ENCODE measurements at places on chromosomes 12 and 14. TPM values are rescaled to one million over a fixed set of nuclear protein-coding genes. Genes with fewer than 3 reads are reported as not detected.

GRCh38 chr12:54220092-54220557 is 31.3 kb upstream of the SMUG1 start:
- no peak overlapping the region for H3K27ac ChIP-seq
- H3K36me3 ChIP-seq: no peaks in the 10 kb centered on the region
- peaks cover 39% of the 10 kb centered on the region for H3K4me1 ChIP-seq
- H3K27me3 ChIP-seq: peaks cover 38% of the 10 kb centered on the region

- peaks cover 22% of the 10 kb centered on the region for H3K36me3 ChIP-seq
- ATAC-seq: no peak
- peak overlapping the region; percentile 59 for H3K4me3 ChIP-seq
- no peaks in the 10 kb centered on the region for H3K4me1 ChIP-seq
- H3K27me3 ChIP-seq: no peaks in the 10 kb centered on the region
Observed at GRCh38 chr12:98645572-98646067, 530 bp downstream of the APAF1 start.

DNA sequence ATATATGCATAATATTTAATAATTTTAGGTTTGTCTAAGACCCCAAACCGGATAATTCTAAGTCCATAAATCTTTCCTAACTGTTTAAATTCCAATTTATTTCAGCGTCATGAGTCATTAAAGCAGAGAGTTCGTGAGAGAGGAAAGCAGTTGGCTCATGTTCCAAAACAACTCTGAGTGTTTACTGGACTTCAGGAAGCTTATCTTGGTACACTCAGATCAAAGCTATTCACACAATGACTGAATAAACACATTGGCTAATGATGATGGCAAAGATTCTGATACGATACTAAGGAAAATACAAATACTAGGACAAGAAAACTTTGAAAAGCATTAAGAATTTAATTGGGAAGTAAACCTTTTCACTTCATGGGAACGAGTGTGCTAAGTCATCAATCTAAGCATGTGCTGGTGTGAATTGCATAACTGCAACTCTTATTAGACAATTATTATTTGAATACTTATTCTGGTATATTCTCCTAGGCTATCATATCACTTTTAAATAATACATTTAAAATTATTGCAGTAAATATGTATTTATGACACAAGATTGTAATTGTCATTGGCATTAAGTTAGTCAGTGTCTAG is 34.8 kb upstream of the CLEC14A start:
- no peak overlapping the region for H3K27ac ChIP-seq
- H3K4me1 ChIP-seq: no peaks in the 10 kb centered on the region
- no peak overlapping the region for H3K4me3 ChIP-seq
- H3K36me3 ChIP-seq: no peaks in the 10 kb centered on the region
- peak; percentile 19 for ATAC-seq

VTI1B gene
- 96.2 TPM for total RNA-seq
